H1 (cell line): ENCODE measurements at places on chromosomes 12 and 14. TPM values are rescaled to one million over a fixed set of nuclear protein-coding genes. Genes with fewer than 3 reads are reported as not detected.

DNA sequence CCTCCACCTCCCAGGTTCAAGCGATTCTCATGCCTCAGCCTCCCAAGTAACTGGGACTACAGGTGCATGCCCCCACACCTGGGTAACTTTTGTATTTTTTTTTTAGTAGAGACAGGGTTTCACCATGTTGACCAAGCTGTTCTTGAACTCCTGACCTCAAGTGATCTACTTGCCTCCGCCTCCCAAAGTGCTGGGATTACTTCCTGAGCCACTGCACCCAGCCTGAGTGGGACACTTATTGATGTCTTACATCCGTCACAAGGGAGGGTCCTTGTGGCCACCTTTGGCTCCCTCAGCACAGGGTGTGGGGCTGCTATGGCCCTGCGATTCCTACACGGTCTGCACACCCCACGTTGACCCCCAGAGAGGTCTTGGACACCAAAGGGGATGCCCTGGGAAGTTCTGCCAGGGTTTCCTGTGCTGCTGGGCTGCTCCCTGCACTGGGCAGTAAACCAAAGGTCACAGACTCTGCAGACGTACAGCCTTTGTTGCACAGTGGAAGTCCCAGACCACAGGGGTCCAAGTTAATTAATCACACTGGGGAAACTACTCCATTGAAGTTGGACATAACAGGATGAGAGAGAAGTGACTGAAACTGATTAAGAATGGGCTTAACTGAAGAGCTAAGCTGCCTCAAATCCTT, 95.7 kb downstream of the SAMD4A start:
- H3K4me1 ChIP-seq: no peaks in the 10 kb centered on the region
- H3K27ac ChIP-seq: no peak overlapping the region
- no peaks in the 10 kb centered on the region for H3K27me3 ChIP-seq
- H3K4me3 ChIP-seq: no peak overlapping the region
- H3K36me3 ChIP-seq: no peaks in the 10 kb centered on the region

DNA sequence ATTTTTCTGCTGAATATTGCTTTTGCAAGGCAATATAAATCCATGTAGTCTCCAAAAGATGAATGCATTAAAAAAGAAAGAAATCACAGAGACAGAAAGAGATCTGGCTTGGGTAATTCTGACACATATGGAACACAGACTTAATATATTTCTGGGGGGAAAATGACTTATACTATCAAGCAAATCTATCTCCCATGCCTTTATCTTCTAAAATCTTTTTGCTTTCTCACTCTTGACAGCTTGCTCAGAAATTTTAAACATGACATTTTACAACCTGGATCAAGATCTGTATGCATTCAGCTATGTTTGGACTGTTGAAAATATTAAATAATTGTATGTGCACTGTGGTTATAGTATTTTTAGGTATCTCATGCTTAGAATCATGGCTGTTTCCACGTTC, 73.0 kb downstream of the KITLG start:
- H3K4me3 ChIP-seq: no peak overlapping the region
- H3K36me3 ChIP-seq: no peaks in the 10 kb centered on the region
- no peaks in the 10 kb centered on the region for H3K27me3 ChIP-seq
- H3K27ac ChIP-seq: no peak overlapping the region

DNA sequence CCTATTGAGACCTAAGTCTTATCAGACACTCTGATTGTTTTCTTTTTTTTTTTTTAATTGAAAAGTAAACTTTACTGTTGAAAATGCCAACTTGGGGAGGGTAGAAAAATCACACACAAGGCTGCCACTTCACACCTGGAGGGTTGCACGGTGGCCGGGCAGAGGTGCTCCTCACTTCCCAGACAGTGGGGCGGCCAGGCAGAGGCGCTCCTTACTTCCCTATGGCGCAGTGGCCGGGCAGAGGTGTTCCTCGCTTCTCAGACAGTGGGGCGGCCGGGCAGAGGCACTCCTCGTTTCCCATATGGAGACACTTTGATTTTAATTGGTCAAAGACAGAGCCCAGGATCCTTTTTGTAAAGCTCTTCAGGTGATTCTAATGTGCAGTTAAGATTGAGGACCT, 399.3 kb downstream of the TMTC2 start:
- peaks cover 5% of the 10 kb centered on the region; the same call in 1 of the 2 replicates for H3K4me1 ChIP-seq
- no peak for DNase-seq
- H3K36me3 ChIP-seq: no peaks in the 10 kb centered on the region
- no peak overlapping the region for H3K4me3 ChIP-seq
- H3K27me3 ChIP-seq: no peaks in the 10 kb centered on the region
- H3K27ac ChIP-seq: no peak overlapping the region

CLMN gene
- total RNA-seq: 7.6 and 8.2 TPM in 2 replicates

AACS gene
- total RNA-seq: 52.4 and 54.6 TPM in 2 replicates

GRCh38 chr12:48424644-48425043, 47.7 kb upstream of the ANP32D start:
- H3K4me1 ChIP-seq: no peaks in the 10 kb centered on the region
- no peak for DNase-seq
- no peaks in the 10 kb centered on the region for H3K27me3 ChIP-seq
- no peak overlapping the region for H3K27ac ChIP-seq
- no peaks in the 10 kb centered on the region for H3K36me3 ChIP-seq
- H3K4me3 ChIP-seq: no peak overlapping the region
